ENCODE measurements at places on chromosomes 5 and 9.

DNA sequence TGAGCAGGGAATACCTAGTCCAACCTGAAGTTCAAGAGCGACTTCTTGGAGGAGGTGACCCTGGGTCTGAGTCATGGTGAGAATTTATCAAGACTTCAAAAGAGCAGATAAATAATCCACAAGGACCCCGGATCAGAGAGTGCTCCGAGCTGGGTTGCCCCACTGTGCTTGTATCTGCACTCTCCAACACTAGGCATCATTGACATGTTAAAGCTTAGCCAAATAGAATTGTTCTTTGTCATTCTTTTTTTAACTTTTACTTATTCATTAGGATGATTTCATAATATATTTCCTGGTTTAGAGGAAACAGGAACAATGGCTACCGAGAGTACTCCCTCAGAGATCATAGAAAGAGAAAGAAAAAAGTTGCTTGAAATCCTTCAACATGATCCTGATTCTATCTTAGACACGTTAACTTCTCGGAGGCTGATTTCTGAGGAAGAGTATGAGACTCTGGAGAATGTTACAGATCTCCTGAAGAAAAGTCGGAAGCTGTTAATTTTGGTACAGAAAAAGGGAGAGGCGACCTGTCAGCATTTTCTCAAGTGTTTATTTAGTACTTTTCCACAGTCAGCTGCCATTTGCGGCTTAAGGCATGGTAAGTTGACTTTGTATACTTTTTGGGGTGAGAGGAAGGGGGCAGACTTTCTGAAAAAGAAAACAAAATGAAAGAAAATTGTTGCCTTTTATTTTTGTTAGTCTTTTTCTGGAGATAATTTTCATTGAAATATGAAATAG is at the start of gene CARD6:
CARD6 (plus strand) TSS at position 300 of the 738 bp plus-strand sequence; CDS start at position 316, 16 bp downstream.
- no peak for DNase-seq

- DNase-seq: no peak
Observed at GRCh38 chr5:126503602-126504104, 80.4 kb downstream of the GRAMD2B start.

GRCh38 chr5:178111925-178112324 is 1.4 kb upstream of the N4BP3 start:
- no peak for DNase-seq

DNA sequence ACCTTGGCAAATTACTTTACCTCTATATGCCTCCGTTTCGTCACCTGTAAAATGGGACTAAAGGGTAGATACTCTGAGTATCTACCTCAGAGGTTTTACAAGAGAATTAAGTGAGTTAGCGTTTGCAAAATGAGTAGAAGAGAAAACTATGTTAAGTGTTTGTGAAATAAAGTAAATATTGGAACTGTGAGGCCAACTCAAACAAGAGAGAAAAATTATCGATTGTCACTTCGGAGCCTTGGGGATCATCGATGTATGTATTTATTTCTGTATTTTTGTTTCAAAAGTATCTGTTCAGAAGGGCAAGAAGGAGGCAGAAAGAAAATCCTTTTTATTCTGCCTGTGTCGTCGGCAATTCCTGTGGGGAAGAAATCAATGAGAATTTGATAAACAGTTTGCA is 25.8 kb upstream of the C5orf58 start:
- DNase-seq: no peak

DNA sequence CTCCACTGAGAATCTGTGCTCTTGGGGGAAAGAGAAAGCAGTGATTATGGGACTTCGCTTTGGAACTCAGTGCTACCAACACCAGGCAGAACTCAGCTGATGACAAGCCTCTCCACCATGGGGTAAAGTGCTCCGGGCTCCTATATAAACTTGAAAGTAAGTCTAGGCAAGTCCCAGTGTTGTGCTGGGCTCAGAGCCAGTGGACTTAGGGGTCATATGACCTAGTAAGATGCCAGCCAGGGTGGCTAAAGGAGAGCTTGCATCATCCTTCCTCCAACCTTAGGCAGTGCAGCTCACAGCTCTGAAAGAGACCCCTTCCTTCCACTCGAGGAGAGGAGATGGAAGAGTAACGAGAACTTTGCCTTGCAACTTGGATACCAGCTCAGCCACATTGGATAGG is 35.1 kb upstream of the FREM1 start:
- DNase-seq: no peak

GRCh38 chr5:113367586-113367985 is 67.2 kb downstream of the TSSK1B start:
- DNase-seq: no peak

DNA sequence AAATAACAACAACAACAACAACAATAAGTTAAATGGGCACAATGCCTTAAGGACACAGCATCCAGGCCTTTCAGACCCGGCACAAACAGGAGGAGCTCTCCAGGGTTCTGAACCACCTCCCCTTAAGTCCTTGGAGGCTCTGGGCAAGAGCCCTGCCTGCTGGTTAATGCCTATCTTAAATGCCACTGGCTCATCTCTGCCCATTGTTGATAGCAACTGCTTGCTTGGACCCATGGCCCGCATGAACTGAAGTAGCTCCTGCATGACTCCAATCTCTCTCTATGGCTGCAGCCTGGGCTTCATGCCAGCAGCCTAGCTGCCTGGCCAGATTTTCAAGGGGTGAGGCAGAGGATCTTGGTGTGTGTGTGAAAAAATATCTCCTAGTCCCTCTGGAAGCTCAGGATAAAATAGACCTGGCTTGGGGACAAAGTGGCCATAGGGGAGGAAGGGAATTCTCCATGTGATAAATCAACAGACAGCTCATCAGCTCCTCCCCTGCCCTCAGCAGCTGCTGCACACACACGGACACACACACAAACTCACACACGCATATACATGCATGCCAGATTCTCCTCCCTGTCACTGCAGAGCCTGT is 27.4 kb downstream of the FAM219A start:
- DNase-seq: peak; percentile 33

DNA sequence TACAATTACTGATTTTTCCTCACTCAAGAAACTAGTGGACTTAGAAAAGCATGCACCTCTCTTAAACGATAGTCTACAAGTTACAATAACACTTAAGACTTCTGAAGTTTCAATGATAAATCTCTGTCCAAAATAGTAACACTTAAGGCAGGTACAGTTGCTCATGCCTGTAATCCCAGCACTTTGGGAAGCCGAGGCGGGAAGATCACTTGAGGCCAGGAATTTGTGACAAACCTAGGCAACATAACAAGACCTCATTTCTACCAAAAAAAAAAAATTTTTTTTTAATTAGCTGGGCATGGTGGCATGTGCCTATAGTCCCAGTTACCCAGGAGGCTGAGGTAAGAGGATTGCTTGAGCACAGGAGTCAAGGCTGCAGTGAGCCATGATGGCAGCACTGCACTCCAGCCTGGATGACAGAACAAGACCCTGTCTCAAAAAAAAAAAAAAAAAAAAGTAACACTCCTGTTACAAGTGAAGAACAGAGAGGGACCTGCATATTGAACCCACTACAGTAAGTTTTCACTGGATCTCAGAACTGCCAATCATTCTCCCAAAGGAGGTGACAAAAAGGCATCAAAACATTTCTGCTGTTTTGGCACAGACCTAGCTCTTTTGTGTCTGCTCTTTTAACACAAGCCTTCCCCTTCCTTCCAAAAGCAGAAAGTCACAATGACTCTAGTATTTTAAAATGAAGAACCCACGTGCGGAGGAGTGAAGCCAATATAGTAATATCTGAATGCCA is 3.5 kb downstream of the ABITRAM start:
- DNase-seq: no peak

DNA sequence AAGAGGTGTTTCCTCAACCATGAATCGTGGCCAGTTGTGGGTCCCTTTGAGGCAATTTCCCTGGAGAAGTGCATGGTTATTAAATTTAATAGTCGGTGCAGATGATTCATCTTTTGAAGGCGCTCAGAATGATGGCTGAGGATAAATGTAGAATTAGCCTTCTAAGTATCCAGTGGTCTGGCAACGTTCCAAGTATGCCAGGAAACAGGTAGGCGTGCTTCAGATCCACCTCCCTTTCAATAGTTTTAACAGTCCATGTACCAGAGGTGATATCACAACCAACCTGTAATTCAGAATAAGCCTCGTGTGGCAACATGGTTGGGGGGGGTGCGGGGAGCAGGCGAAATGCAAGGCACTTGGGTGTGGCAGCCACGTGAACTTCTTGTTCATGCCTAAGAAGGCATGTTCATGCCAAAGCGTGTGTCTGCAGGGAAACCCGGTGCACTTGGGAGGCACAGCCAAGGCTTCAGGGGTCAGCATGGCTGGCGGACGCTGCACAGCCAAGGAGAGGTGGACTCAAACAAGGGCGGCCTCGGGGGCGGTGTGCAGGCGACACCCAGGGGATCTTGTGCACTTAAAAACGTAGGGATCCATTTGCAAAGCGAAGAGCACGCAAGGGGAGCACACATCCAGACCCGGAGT is 5.2 kb upstream of the NKD2 start:
- no peak for DNase-seq

GRCh38 chr9:69535911-69536310 is 136.3 kb downstream of the APBA1 start:
- DNase-seq: no peak

DNA sequence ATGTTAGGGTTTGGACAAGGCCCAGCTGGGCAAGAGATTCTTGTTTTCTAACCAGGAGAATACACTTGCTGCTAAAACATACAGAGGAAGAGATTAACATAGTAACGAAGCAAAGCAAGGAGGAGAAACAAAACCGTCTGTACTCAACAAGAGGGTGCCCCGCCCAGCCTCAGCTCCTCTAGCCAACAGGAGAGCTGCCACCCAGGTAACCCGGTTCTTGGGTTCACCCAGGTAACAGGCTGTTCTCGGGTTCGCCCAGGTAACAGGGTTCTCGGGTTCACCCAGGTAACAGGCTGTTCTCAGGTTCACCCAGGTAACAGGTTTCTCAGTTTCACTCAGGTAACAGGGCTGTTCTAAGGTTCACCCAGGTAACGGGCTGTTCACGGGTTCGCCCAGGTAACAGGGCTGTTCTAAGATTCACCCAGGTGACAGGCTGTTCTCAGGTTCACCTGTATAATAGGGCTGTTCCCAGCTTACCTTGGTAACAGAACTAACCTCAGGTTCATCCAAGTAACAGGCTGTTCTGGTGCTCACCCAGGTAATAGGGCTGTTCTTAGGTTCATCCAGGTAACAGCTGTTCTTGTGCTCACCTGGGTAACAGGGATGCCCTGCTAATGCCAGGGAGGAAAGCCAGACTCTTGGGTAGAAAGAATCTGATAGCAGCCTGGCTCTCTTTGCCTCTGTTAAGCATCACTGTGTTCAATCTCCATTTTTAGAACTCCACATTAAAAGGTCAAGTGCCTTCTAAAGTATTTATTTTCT is 271.6 kb downstream of the SYK start:
- DNase-seq: no peak

DNA sequence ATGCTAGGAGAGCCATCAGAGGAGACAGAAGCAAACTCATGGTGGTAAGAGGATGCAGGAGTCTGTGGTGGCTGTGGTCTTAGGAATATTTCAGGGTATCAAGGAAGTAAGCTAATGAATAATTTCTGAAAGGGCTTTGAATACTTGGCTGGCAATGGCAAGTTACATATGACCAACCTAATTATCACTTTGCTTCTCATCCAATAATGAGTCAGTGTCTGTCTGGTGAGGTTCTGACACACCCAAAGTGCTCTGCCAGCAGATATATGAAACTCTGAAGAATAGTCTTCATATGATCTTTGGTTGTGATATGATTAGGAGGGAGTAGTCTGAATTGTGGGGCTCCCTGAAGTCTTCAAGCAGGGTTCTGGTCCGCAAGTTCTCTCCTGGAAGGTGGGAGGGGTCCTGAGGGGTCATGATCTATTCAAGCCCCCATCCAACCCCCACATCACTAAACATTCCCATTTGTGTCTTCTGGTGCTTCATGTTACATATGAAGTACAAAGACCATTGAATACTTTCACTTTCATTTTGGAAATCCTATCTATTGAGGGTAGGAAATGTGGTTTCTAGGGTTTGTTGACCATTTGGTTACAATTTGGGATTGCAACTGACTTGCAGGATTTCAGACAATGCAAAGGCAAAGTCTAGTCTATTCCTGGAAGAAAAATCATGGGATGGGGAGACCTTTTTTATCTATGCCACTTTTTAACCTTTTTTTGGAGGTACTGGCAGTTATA is 199.9 kb upstream of the CDKN2B start:
- no peak for DNase-seq

DNA sequence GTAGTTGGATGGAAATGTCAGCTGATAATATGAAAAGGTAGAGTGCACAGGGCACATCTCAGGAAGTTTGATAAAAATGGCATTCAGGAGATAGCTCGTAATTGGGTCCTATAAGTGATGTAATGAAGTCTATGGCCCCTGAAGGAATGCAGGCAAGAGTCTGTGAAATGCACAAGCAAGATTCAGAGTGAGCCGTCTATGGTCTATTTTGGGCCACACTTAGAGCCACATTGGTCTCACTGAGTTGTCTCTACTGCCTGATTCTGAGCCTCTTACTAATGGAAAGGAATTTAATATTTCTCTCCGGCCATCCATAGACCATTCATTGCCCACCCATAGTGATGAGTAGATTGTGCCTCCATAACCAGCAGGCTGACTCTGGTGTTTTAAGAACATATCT is 111.3 kb upstream of the KCNN2 start:
- no peak for DNase-seq

DNA sequence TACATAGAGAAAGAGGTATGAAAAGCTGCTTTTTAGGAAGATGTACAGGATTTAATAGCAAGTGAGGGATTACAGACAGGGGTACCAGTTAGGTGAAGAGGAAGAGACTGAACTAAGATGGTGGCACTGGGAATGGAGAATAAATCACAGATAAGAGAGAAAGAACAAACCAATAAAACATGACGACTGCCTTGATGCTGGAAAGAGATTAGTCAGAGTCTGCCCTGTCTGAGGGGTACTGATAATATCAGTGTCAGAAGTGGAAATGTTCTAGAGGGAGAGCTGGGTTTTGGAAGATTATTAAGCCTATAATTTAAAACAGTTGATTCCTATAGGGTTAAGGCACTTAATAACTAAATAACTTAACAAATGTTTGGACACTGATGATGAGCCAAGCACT is 77.7 kb downstream of the NR2F1 start:
- DNase-seq: no peak

GRCh38 chr9:105357937-105358336 is 89.9 kb upstream of the FSD1L start:
- DNase-seq: no peak

DNA sequence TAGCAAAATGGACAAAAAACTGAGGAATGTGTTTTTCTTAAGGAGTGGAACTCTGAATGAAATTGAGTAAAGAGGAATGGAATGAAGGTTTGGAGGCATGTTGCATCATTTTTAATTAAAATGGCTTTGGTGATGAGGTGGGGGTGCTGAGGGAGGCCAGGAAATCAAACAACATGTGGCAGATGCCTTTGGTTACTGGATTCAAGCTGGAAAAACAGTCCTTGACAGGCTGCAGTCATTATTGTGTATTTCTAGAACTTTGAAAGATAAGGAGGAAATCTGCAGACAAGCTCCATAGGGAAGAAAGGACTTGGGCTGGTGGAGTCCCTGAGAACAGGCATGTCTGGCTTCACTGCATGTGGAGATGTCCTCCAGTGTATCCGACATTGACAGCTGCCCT is 203.5 kb upstream of the HAPLN1 start:
- DNase-seq: peak; percentile 85

DNA sequence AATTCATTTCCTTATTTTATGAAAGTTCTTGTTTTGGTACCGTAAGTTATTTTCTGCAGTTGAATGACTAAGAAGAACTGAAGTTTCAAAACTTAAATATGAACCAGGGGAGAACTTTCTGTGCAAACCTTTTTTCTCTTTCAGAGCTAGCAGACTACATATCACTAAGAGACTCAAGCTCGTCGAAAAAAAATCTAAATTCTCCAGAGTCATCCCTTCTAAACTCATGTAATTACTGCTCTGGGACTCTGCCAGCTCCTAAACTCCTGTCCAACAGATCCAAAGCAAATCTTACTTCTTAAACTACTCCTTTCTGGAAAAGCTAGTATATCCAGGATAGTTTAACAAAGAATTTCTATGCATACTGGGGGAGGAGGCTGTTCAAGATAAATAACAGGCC is 87.0 kb upstream of the NR5A1 start:
- DNase-seq: no peak

All from fibroblast of skin of left biceps (primary cell).